ENCODE measurements at places on chromosomes 2 and 18.

DNA sequence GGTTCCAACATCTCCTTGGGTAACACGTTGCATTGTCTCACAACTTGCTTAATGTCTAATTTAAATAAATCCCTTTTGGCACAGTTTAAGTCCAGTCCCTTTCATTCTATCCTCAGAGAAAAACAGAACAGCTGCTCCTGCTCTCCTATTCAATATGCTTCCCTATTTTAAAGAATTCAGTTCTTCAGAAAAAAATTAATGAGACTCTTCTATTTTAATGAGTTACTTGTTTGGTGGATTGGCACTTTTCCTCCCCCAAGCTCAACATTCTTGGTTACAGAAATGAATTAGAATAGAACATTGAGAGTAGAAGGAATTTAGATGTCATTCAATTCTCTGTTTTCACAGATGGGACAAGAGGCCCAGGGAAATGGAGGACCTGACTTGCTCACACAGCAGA lies 116.9 kb upstream of the ATP8B1 start:
- DNase-seq, result no peak

DNA sequence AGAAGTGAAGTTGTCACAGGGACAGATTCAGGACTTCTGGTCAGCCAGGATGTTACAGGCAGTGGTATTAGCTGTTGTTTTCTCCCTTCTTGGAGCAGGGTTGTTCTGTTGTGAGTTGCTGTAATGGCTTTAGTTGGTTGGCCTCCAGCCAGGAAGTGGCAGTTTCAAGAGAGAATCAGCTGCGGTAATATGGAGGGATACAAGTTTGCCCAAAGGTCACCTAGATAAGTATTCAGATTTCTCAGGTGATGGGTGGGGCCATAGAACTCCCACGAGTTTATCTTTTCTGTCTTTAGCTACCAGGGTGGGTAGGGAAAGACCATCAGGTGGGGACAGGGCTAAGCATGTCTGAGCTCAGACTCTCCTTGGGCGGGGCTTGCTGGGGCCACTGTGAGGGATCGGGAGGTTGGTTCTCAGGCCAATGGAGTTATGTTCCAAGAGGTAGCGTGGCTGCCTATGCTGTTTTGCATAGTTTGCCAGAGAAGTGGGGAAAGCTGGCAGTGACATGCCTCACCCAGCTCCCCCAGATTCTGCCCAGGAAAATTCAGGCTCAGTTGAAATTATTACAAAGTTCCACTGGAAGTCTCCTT lies 640.4 kb upstream of the CHAC2 start:
- DNase-seq, result no peak

- no peak for DNase-seq
Observed at GRCh38 chr2:68767996-68768395, 33.4 kb downstream of the ARHGAP25 start.

DNA sequence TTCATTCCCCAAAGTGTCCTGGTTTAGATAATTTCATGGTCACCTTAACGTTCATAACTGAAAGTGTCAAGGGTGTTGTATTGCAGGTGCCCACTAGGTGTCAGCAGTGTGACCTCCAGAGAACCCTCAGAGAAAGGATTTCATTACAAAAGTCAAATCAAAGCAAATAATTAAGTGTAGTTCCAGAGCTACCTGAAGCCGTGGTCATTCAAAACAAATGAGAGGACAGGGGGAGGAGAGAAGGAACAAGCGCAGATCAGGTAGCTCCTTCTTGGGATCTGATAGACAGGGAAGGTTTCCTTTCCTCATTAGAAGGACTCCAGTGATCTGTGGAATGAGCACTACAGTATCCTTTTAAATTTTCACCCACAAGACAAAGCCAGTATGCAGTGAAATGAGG lies at the start of gene SLC9A4:
Gene SLC9A4 (plus strand): TSS at position 207 of the 400 bp plus-strand sequence. CDS start 534 bp downstream, outside the sequence.
- peak; percentile 4 for DNase-seq

GRCh38 chr2:139424101-139424500 lies 643.9 kb upstream of the NXPH2 start:
- DNase-seq, result no peak

GRCh38 chr18:813172-814071 lies 1.4 kb upstream of the YES1 start:
- no peak for DNase-seq

- DNase-seq, result no peak
Observed at GRCh38 chr2:134640494-134640893, 78.3 kb downstream of the TMEM163 start.

DNA sequence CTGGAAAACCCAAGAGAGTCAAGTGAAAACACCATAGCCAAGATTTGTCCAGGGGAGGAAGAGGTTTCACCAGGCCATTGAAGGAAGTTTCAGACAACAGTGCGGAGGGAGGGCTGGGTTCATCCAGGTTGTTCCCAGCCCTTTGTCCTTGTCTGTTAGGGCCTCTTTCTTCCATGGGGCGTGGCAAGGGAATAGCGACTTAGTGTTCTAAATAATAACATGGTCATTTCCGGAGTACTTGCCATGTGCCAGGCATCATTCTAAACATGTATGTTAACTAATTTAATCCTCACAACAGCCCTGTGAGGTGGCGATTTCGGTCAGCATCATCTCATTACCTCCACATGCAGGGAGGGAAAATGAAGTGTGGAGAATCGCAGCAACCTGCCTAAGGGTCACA lies 77.3 kb downstream of the TCF7L1 start:
- DNase-seq, result no peak

DNA sequence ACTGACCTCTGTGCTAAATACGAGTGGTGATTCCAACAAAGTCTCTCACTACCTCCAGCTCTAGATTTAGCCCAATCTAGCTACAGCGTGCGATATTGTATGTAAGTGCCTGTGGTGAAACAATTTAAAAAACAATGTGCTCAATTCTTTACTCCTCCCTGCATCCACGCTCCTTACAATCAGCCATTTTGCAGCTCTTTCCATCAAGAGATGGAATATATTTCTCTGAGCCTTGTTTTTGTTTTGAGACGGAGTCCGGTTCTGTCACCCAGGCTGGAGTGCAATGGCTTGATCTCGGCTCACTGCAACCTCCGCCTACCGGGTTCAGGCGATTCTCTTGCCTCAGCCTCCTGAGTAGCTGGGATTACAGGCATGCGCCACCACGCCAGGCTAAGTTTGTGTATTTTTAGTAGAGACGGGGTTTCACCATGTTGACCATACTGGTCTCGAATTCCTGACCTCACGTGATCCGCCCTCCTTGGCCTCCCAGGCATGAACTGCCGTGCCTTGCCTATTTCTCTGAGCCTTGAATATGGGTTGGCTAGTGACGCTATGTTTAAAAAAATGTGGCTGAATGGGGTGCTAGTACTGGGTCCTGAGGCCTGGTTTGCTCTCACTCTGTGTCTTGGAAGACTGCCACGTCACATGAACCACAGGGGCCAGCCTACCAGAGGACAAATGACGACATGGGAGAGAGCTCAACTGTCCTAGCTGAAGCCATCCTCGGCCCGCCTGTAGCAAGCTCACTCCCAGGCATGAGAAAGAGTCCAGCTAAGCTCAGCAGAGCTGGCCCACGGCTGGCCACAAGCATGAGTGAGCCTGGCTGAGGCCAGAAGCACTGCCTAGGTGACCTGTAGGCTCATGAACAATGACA lies 14.8 kb downstream of the WDFY1 start:
- no peak for DNase-seq

GRCh38 chr2:184875911-184876310 lies 277.6 kb downstream of the ZNF804A start:
- no peak for DNase-seq

GRCh38 chr2:11101430-11101829 lies 53.8 kb upstream of the SLC66A3 start:
- DNase-seq, result no peak

DNA sequence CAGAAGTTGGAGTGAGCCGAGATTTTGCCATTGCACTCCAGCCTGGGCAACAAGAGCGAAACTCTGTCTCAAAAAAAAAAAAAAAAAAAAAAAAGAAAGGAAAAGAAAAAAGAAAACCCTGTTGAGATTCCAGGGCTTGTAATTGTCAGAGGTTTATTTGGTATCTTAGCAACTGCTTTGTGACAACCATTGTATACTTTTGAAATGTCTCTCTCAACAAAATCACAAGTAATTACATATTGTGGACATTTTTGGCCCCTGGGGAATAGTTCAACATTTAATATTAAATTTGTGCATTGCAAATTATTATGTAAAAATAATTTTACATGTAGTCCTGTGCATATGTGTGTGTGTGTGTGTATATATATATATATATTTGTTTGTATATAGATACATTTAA lies 270.8 kb downstream of the GALNT13 start:
- no peak for DNase-seq

DNA sequence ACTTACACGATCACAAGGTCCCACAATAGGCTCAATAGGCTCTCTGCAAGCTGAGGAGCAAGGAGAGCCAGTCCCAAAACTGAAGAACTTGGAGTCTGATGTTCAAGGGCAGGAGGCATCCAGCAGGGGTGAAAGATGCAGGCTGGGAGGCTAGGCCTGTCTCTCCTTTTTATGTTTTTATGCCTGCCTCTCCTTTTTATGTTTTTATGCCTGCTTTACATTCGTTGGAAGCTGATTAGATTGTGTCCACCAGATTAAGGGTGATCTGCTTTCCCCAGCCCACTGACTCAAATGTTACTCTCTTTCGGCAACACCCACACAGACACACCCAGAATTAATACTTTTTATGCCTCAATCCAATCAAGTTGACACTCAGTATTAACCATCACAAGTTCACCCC lies 9.9 kb upstream of the GYPC start:
- no peak for DNase-seq

DNA sequence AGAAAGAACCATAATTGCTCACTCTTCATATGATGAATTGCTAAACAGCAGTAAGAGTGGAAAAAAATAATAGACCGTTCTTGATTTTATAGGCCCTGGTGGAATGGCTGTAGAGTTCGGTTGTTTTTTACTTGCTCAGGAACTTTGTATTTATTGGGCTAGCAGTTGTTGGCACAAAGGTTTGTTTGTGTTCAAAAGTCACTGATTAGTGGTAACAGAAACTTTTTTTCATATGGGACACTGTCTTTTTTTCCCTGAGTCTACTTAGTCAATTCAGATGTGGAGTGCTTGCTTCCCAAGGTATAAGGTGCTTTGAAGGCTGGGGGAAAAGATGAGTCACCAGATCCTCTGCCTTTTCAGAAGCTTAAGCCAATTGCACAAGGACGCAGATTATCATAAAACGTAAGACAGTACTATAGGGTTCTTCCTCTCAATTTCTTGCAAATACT lies 25.8 kb downstream of the PHLPP1 start:
- no peak for DNase-seq

- no peak for DNase-seq
Observed at GRCh38 chr2:152031747-152032306, 67.0 kb downstream of the CACNB4 start.

DNA sequence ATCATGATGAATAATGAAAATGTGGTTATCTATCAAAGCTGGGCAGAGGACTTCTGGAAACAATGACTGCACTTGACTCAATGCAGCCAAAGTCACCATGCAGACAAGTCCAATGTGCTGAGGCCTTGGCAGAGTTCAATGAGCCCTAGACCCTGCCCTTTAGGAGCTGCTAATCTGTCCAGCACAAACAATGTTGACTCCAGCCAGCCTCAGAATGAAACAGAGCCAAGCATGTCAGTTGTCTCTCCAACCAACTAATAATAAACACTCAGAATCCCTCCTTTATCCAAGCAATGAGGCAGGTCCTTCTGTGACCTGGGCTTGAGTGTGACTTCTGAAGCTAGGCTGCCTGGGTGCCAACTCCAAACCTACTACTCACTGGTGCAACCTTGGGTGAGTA lies 270.6 kb downstream of the BCL11A start:
- no peak for DNase-seq

DNA sequence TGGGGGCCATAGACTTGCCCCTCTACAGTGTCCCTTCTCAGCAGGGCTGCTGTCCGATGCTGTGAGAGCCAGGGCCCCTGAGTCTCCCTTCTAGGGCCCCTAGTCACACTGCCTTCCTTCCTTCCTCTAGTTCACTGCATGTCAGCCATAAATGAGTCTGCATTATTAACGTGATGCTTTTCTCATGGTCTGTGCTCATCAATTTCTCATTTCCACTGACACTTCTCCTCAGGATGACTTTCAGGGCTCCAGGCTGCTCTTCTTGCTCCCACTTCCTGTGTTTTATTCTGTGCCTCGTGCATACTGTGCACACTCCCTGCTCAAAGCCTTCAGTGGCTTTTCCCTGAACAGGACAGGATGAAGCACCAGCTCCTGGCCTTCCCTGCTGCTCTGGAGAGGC lies 146.5 kb downstream of the FAM210A start:
- DNase-seq, result no peak

- DNase-seq, result no peak
Observed at GRCh38 chr2:24125956-24126355, 2.7 kb downstream of the FAM228B start.

- no peak for DNase-seq
Observed at GRCh38 chr18:50665519-50665918, 105.6 kb downstream of the MAPK4 start.

GRCh38 chr18:13574355-13574754 lies 152.0 kb downstream of the FAM210A start:
- DNase-seq, result no peak

GRCh38 chr2:219308142-219309101 lies 779 bp downstream of the PTPRN start:
- no peak for DNase-seq

DNA sequence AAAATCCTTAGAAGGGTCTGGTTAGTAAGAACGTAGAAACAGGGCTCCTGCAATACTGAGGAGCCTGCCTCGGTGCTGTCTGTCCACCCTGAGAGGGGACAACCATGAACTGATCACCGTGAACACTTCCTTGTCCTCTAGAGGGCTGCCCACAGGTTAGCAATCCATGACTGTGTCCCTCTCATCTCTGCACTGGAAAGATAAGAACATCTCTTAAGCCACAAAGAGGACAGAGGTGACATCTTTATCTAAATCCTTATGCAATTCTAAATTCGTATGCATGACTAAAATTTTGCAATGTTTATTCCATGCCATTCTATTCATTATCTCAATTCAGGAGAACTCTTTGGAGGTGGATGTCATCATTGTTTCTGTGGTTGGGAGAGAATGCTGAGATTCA lies 12.8 kb downstream of the EFR3B start:
- no peak for DNase-seq

GRCh38 chr2:43102366-43103092 lies 123.9 kb downstream of the ZFP36L2 start:
- no peak for DNase-seq

- peak; percentile 32 for DNase-seq
Observed at GRCh38 chr2:212421556-212422334, 116.9 kb downstream of the ERBB4 start.

- DNase-seq, result no peak
Observed at GRCh38 chr2:64327510-64328414, 126.2 kb upstream of the LGALSL start.

All from BJ (cell line).